ENCODE measurements at places on chromosomes 11 and 22. TPM values are rescaled to one million over a fixed set of nuclear protein-coding genes. Genes with fewer than 3 reads are reported as not detected.

The MMP27 gene
- polyA plus RNA-seq: not detected

The SPON1 gene
- 62.3 TPM for polyA plus RNA-seq

The LRRC55 gene
- 5.3 TPM for polyA plus RNA-seq

The C22orf15 gene
- polyA plus RNA-seq: 1.9 TPM

The TAGLN gene
- 307 TPM for polyA plus RNA-seq

The TSPAN32 gene
- 6.0 TPM for polyA plus RNA-seq

The KRTAP5-8 gene
- 0.33 TPM for polyA plus RNA-seq

The PRR5 gene
- 18.7 TPM for polyA plus RNA-seq

GRCh38 chr11:19253153-19253745 is 12.5 kb upstream of the E2F8 start:
- DNase-seq: no peak

DNA sequence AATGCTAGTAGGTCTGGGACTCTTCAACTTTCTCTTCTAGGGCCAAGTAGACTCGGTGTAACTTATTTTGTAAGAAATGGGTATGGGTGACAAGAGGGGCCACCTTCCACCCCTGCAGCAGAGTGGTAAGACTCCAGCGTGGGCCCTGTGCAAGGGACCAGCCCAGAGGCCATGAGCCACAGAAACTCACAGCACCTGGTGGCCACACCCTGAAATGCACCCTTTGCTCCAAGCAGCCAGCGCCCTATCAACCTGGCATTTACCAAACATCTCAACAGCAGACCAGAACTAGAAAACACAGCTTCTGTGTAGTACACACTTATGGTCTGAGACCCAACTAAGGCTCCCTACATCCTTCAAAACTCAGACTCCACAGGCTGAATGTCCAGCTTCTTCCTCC is 5.7 kb downstream of the CDCA5 start:
- DNase-seq: no peak

DNA sequence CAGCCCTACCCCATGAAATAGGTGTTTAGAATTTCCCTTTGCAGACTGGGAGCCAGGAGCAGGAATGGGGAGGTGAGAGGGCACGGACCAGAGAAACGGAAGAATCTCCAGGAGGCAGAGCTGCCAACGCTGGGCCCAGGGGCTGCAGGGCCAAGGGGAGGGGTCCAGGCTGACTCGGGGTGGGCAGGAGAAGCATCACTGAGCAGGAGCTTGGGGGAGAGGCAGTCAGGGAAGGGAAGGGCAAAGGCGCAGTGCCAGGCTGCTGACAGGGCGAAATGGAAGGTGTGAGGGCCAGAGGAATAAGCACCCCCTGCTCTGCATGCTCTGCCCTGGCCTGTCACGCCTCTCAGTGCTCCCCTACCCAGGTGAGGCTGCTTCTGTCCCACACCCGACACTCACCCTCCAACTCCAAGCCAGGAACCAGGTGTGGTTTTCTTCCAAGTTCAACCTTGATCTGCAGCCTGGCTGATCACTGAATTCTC is 14.5 kb downstream of the LRRC32 start:
- no peak for DNase-seq

DNA sequence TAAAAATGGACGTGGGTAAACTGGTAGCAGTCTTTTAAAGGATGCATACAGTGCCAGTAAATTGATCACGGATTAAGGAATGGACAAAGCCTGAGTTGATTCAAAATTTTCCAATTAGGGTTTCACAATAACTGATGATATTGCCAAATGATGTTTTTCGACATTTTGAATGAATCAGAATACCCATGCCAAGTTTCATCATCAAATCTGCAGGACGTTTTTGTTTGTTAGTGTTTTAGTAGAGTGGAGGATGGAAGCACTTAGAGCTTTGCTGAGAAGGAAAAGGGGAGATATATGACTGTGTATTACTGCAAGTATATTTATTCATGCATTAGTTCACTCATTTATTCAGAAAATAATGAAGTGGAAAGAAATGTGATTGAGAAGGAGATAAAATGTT is 78.3 kb downstream of the SLC17A6 start:
- no peak for DNase-seq

DNA sequence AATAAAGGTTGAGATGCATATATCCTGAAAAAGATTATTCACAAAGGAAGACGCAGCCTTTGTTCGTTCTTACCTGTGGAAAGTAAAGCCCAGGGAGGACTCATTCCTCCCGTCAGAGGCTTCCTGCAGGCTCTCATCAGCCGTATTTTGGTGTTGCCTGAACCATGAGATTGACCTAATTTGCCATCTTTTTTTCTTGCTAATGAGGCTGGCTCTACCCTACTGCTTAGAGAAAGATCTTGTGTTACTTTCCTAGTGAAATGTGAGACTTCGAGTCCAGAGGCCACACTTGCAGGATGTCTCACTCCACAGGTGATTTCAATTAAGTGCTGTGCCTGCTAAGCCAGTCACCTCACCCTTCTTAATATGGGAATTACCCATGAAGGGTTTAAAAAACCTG is 269.9 kb downstream of the NTM start:
- DNase-seq: no peak

DNA sequence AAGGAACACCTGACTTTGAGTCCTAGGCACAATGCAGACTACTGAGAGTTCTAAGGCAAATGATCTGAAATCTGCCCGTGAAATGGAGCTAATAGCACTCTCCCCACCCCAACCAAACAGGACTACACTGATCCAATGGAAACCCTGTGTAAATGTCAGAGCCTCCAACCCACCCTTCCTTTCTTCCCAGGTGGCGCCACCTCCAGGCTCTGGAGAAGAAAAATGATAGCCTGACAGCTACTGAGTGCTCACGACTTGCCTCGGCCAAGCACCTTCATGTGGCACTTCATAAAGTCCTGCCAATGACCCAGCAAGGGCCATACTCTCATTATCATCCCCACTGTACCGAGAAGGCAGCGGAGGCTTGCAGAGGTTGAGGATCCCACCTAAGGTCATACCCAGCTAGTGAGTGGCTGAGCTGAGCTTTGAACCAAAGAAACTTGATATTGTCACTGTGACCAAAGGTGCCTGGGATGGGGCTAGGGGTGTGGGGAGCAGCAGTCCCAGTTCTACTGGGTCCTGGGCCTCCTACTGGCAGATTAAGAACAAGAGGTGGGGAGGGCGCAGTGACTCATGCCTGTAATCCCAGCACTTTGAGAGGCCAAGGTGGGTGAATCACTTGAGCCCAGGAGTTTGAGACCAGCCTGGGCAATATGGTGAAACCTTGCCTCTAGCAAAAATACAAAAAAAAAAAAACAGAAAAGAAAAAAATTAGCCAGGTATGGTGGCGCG is 20.5 kb downstream of the TST start:
- DNase-seq: no peak

DNA sequence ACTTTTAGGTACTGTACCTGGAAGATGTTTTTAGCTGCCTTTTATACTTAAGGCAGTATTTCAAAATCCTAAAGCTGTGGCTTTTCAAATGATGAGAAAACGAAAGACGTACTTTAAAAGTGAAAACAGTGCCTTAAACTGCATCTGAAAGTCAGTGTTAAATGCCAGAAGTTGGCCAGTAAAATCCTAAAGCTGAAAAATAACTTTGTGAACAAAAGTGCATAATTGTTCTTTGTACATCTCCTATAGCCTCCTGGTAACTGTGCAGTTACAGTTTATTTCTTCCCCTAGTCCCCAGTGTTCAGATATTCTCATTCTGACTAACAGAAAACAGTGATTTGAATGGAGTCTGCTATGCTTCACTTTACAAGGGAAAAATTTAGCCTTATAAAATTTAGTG is 6.8 kb downstream of the EED start:
- DNase-seq: no peak

GRCh38 chr11:127017482-127017881 is 16.9 kb upstream of the KIRREL3 start:
- no peak for DNase-seq

DNA sequence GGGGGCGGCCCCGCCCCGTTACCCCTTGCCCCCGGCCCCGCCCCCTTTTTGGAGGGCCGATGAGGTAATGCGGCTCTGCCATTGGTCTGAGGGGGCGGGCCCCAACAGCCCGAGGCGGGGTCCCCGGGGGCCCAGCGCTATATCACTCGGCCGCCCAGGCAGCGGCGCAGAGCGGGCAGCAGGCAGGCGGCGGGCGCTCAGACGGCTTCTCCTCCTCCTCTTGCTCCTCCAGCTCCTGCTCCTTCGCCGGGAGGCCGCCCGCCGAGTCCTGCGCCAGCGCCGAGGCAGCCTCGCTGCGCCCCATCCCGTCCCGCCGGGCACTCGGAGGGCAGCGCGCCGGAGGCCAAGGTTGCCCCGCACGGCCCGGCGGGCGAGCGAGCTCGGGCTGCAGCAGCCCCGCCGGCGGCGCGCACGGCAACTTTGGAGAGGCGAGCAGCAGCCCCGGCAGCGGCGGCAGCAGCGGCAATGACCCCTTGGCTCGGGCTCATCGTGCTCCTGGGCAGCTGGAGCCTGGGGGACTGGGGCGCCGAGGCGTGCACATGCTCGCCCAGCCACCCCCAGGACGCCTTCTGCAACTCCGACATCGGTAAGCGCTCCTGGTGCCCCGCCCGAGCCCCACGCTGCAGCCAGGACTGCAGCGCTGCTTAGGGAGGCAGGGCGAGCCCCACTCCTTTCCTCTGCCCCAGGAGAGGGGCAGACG is at the start of gene TIMP3:
TSS of gene TIMP3 (plus strand) at position 169 of the 700 bp plus-strand sequence. CDS start at position 466, 297 bp downstream.
- peak; percentile 72 for DNase-seq

DNA sequence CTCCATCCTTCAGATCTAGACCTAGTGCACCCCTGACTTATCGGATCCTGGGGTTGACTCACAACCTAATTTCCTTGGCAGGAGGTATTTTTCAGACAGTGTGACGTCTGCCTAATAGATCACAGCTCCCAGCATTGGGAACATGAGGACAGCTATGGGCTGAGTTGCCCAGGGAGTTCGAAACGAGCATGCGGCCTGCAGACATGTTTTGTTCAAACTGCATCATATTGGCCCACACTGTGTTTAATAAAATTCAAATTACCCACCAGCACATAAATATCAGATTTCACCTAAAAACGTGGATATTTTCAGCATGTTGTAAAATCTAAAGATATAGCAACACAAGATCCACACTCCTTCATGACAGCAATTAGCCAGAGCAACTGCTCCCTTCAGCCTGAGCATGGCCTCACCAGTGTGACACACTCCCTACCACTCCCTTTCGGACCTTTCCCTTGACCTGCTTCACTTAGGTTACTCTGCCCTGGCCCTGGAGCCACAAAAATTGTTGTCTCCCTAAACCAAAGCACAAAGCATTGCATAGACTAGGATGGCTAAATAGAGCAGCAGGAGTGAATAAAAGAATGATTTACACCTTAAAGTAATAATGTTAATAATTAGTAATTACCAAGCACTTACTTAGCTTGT is 53.6 kb upstream of the USP47 start:
- no peak for DNase-seq

DNA sequence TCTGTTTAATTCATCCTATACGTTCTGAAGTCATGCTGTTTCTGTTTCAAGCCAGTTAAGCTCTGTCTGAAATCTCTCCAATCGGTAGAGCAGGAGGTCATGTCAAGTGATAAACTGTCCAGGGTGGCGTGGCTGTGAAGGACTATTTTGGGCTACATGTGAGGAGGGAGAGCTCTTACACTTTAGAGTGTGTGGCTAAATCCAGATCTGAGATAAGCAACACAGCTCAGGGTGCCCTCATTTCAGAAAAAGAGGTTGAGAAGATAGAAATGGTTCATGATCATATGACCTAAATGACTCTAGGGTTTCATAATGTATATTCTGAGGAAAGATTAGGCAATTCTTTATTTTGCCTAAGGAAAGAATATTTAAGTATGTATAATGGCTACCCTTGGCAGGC is 8.4 kb downstream of the BLID start:
- DNase-seq: no peak

DNA sequence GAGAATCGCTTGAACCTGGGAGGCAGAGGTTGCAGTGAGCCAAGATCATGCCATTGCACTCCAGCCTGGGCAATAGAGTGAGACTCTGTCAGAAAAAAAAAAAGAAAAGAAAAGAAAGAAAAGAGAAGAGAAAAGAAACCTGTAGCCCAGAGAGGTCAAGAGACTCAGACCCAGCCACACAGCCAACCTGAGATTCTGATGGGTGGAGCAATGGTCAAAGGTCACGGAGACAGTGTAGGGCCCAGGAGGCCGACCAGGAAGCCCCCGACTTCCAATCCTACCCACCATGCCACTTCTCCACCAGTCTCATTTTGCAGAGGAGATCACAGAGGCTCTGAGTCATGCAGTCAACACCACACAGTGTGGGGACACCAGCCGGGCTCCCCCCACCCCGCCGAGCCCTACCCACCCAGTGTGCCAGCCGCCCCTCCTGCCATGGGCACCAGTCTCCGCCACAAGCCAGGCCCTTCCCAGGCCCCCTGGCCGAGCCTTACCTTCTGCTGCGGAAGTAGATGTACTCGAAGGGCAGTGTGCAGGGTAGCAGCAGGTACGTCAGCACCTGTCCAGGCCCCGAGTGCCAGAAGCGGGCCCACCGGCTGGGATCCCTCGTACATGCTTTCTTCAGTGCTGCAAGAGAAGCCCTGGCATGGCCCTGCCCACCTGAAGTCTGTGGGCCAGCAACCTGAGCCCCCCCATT is 7.9 kb downstream of the PNPLA5 start:
- no peak for DNase-seq

DNA sequence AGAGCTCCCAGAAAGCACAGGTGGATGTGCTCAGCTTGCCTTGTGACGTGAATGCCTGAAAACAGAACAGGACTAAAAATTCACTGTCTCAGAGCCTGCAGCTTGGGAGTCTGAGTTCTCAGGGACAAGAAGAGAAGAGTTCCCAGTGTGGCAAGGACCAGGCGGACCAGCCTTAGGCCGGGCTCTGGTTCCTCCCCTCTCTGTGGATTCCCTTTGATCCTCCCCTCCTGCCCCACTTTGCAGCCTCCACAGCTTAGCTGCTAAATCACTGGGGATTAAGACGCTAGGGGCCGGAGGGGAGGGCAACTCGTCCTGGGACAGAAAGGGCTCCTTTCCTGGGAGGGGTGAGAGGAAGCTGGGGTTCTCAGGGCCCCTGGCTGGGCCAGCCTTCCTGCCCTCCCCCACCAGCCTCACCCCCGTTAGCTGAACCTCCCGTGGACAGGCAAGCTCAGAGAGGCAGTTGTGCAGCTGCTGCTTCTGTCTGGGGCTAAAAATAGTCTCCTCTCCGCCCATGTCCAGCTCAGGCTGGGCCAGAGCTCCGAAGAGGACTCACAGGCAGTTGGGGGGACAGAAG is 29.9 kb upstream of the JAM3 start:
- no peak for DNase-seq

- DNase-seq: no peak
These were observed 111.3 kb downstream of the PLEKHA7 start for GRCh38 chr11:16902781-16903378.
